ENCODE measurements at places on chromosomes 2 and 18.
A peak's percentile ranks its signal among the peaks of the same experiment; 100 is the strongest.

GRCh38 chr18:75517286-75517685 is 89.8 kb upstream of the SMIM21 start:
- no peak for DNase-seq

GRCh38 chr2:54438271-54438670 is 17.9 kb upstream of the SPTBN1 start:
- no peak for DNase-seq

DNA sequence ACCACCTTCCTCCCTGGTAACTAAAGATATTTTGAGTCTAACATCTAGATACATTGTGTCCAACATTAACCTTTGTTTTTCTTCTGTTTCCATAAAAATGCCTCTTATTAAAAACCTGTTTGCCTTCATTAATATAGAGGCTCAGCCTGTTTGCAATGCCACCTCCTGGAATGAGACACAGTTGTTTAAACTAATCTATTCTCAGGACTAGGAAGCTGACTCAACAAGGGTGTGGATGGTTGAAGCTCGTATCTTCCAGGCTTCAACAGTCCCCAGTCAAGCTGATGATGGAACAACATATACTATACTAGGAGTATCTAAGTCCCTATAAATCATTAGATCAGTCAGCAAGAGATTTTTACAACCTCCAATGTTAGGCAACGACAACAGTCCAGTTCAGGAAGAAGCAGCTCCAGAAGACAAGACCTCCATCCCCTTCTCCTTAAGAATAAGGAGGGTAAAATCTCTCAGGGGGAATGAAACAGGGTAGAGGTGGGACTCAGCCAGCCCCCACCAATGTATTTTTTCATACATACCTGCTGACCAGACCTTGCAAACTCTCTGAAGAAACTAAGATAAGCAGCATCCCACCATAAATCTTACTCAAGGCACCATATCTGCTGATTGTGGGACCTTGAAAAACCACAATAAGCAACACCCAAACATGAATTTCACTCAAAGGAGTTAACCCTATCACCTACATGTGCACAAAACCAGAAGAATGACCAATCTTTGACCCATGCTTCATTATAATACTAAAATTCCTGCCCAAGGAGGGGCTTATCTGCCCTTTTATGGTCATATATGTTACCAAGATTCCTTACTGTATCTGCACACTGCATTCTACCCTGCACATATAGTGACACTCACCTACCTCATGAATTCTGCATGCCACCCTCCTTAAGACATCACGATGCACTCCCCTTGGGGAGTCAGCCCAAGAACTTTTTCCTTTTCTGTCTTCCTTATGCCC is 21.4 kb downstream of the ZNF24 start:
- no peak for DNase-seq

GRCh38 chr2:101679801-101680487 is 17.6 kb upstream of the MAP4K4 start:
- no peak for DNase-seq

DNA sequence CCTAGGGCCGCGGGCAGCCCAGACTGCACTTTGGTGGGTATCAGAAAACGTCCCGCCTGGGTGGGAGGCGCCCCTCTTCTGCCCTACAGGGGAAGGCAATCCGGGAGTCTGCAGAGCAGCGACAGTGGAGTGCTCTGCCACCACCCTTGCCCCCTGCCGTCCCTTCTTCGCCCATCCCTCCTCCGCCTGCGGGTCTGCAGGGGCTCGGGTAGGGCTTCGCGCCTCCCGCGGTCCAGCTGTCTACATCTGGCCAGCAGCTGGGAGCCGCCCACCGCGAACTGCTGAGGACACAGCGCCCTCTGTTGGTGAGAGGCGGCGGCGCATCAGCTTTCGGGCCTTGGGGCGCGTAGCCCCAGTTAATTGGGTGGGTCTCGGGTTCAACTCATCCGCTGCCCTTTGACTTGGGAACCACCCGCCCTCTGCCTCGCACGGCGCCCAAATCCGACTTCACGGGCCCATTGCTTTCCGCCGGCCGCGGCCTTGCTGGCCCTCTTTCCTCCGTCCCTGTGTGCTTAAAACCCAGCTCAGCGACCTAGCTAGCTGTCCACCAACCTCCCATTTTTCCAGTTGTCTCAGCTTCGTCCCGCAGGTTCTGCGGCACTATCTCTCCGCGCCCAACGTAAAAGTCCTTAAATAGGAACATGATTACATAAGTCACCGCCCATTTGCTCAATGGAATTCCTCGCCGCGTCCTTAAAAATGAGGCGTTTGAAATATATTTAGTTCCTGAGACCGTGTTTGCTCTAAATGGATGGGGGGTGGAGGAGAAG is 17.6 kb downstream of the WNT10A start:
- DNase-seq, result peak; percentile 81

- DNase-seq, result peak; percentile 88
Measured at GRCh38 chr2:28359222-28360057, 33.2 kb upstream of the FOSL2 start.

- no peak for DNase-seq
Measured at GRCh38 chr2:105738658-105739241, 6.0 kb upstream of the NCK2 start.

GRCh38 chr2:240983361-240983995 is 14.9 kb upstream of the SNED1 start:
- peak; percentile 26 for DNase-seq

DNA sequence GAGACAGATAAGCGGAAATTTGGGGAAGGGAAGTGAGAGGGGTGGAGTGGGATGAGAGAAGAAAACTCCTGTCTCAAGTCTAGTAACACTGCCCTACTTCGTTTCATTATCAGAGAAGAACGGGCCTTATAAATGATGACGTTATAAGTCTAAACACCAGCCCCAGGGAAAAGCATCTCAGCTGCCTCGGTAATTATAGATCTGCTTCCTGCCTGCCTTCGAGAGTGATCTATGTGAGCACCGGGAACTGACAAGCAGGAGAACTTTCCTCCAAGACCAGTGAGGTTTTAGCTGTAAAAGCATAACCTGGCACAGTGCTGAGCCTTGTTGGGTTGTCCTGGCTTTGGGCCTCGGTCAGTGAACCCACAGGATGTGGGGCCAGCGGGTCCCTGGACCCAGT is 227.9 kb upstream of the SIX2 start:
- no peak for DNase-seq

GRCh38 chr2:12183032-12183645 is 436.7 kb downstream of the LPIN1 start:
- DNase-seq, result no peak

DNA sequence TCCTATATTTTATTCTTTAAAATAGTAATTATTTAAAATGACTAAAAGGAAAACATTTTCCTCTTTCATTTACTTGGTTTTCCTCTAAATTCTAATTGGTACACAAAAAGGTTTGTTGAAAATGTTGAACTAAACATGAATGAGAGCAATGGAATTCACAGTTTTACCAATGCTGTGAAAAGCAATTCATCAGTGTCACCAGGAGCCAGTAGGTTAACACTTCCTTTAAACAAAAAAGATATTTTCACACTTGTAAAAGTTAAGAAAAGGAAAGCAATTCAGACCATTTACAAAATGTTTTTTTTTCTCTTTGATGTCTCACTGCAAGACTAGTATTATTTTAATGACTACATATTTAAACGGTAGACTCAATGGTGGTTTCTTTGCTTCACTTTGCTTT is 341.6 kb downstream of the RIT2 start:
- DNase-seq, result no peak

- DNase-seq, result no peak
Measured at GRCh38 chr2:99597616-99598015, 107.8 kb upstream of the REV1 start.

GRCh38 chr2:112626604-112627059 is 19.1 kb upstream of the SLC20A1 start:
- DNase-seq, result peak; percentile 70

DNA sequence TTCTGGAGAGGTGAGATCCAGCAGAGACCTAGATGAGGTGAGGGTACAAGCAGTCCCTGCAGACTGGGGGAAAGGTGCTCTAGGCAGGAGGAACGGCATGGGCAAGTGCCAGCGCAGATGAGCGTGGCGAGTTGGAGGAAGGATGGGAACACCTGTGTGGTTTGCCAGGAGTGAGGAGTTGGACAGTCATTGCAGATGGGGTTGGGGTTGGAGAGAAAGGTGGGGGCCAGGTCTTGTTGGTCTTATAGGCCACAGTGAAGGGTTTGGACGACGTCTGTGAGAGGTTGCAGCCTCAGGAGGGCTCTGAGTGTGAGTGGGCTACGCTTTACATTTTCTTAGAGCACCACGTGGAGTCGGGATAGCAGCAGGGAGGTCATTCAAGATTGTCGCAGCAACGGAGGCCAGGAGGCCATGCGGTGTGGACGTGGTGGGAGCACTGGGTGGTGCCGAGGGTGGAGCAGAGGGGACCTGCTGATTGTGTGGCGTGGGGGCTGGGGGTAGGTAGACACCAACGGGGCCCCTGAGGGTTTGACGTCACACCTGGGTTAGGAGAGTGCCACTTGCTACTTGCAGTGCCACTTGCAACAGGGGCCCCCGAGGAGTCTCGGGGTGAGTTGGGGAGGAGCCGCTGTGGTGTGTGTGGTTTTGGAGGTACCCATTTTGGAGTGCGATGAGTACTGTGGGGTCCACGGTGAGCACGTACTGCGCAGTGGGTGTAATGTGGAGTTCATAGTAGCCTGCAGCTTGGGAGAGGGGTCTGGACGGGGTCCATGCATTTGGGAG is 66.2 kb downstream of the LPIN1 start:
- no peak for DNase-seq

DNA sequence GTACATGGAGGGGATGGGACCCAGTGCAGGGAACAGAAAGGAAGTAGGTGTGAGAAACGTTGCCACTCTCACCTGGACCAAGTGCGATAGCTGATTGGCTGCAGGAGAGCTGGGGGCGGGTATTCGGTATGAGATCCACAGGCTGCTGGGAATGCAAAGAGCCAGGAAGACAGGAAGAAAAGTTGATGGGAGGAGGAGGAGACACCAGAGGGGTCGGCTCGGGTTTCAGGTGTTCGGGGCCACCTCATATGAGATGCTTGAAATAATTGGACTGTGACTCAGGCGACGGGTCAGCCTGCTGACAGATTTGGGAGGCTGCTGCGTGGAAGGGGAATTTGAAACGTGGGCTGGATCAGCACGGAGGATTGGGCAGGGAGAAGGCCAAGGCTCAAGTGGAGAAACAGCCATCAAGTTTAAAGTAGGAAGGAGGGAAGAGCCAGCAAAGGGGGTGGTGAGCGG is 65.1 kb downstream of the MRPS9 start:
- DNase-seq, result no peak

GRCh38 chr2:217521820-217522219 is 481.0 kb downstream of the TNS1 start:
- no peak for DNase-seq

DNA sequence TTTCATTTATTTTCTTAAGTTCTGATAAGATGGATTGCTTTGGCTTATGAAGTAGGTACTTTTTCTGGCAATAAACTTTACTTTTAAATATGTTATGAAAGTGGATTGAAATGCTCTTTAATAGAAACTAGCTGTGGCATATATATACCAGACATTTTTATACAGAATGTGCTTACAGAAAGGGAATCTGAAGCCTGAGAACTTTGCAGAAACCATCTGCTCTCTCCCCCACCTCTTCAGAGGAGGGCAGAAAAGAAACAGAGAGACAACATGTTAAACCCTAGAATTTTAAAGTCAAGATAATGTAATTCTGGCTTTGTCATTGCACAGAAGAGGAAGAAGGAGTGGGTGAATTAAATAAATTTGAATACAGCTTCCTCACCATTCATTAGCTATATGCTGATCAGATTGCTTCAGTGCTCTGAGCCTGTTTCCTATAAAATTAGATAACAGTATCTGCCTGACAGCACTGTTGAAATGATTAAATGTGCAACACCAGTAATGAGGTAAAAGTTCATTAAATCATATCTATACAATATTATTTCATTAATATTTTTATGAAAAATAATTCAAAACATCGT is 247.3 kb downstream of the CNTNAP5 start:
- no peak for DNase-seq

DNA sequence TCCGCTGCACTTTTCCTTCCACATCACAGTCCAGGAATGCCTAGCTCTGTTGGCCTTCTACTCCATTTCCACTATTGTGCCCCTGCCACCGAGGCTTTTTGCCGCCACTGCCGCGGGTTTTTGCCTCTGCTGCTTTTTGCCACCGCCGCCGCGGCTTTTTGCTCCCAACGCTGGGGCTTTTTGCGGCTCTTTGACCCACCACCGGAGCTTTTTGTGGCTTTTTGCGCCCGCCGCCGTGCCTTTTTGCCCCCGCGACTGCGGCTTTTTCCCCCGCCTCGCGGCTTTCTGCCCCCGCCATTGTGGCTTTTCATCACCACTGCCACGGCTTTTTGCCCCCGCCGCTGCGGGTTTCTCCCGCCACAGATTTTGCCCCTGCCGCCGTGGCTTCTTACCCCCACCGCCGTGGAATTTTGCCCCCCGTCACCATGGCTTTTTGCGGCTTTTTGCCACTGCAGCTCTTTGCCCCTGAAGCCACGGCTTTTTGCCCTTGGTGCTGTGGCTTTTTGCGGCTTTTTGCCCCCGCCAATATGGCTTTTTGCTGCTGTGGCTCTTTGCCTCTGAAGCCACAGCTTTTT is 2798.7 kb upstream of the TEKT4 start:
- no peak for DNase-seq

DNA sequence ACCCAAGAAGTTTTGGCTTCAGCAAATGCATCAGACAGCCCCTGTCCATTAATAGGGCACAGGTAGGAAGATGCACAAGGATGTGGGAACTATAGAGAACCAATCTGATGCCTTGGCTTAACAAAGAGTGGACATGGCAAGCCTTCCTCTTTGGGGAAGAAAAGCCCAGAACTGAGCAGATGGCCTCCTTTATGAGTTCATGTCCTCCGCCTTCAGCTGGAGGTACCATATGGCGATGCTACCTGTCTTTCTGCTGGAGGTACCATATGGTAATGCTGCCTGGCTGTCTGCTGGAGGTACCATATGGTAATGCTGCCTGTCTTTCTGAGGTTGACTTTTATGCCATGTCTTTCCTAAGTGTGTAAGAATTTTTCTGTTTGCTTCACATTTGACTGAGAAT is 6.0 kb downstream of the RETREG2 start:
- no peak for DNase-seq

DNA sequence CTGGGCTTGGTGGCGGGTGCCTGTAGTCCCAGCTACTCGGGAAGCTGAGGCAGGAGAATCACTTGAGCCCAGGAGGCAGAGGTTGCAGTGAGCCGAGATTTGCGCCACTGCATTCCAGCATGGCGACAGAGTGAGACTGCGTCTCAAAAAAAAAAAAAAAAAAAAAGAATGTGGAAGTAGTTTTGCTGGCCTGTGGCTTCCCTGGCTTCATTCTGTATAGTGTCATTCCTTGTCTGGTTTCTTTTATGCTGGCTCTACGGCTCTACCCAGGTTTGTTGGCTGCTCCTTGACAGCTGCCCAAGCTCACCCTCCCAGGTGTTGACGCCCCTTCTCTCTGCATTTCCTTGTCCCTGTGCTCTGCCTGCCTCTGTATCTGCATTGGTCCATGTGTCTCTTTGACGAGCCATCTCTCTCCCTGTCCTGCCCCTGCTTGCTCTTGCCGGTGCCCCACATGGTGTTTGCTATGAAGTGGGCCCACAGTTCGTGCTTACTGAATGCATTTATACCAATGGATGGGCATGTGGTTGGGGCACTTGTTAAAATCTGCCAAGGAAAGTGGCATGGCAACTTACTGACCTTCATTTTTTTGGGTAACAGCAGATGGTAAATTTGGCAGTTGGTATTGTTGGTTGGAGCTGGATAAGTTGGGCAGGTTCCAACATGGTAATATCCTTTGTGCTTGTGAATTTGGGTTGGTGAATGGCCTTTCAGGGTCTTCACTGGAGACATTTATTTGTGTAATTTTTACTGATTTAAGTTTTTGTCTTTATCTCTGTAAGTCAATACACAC is 113.9 kb downstream of the MAP4K4 start:
- DNase-seq, result no peak

Data from CD4-positive, alpha-beta T cell treated with Interleukin-1 beta for 1 hour (primary cell).